Upper lobe of right lung (tissue), 1 donor: ENCODE measurements at places on chromosomes 4 and X. TPM values are rescaled to one million over a fixed set of nuclear protein-coding genes. Genes with fewer than 3 reads are reported as not detected.

DNA sequence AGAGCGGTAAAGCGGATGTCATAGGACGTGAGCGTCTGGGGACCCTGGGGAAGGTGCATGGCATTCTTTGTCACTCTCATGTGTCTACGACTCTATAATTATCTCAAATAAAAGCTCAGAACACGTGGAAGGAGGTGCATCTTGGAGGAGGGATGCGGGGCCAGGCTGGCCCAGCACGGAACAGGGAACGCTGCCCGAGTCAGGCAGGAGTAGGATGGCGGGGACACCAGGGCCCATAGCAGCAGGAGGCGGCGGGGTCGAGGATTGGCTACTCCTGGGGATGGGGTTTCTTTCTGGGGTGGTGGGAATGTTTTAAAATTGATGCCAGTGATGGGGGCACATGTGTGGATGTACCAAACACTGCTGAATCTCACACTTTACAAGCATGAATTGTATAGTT lies 5.4 kb upstream of the HTRA3 start:
- peaks cover 13% of the 10 kb centered on the region for H3K4me1 ChIP-seq
- H3K27me3 ChIP-seq, result no peaks in the 10 kb centered on the region
- no peak for DNase-seq
- H3K4me3 ChIP-seq, result no peak overlapping the region
- H3K36me3 ChIP-seq, result no peaks in the 10 kb centered on the region
- no peak overlapping the region for H3K27ac ChIP-seq

DNA sequence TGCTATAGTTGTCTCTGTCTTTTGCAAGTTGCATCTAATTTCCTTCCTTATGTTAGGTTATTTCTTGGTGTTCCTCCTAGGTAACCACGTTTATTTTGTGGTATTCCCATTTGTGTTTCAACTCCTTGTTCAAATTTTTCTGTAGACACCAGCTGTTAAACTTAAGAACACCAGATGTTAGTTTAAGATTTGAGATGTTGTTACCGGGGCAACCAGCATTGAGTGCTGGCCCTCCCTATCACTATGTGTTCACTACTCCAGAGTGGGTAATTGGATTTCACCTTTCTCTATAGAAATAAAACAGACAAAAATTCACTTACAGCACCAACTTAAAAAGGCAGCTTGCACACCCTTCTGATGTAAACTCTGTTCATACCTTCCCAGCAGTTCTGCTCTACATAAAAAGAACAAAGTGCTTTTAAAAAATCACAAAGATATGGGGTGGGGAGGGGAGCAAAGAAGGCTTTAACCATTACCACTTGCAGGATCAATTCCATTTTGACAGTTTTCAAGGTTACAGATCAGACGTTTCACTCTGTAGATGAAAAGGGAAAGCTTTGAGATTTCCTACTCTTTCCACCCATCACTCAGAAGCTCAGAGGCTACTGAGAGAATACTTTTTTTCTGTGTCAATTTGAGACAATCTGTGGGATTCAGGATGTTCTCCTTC lies 82.9 kb downstream of the DKK2 start:
- no peaks in the 10 kb centered on the region for H3K4me1 ChIP-seq
- no peak overlapping the region for H3K4me3 ChIP-seq
- no peaks in the 10 kb centered on the region for H3K36me3 ChIP-seq

The SNX12 gene
- total RNA-seq, result 53.6 TPM

- DNase-seq, result no peak
- no peak overlapping the region for H3K4me3 ChIP-seq
- no peaks in the 10 kb centered on the region for H3K4me1 ChIP-seq
- no peak overlapping the region for H3K27ac ChIP-seq
These were observed 119.1 kb upstream of the ETNPPL start for GRCh38 chr4:108881986-108882385.
